Activated CD4-positive, alpha-beta memory T cell treated with anti-CD3 and anti-CD28 coated beads for 36 hours (primary cell): ENCODE measurements at places on chromosomes 4 and X. TPM values are rescaled to one million over a fixed set of nuclear protein-coding genes. Genes with fewer than 3 reads are reported as not detected.

Gene APEX2
- 32.7 TPM for total RNA-seq

Gene SLC38A5
- 70.7 TPM for total RNA-seq

Gene PDCL2
- not detected for total RNA-seq

Gene L1CAM
- 1.3 TPM for total RNA-seq

Gene GRIPAP1
- 76.1 TPM for total RNA-seq

Gene SHROOM2
- total RNA-seq, result not detected

Gene IRS4
- total RNA-seq, result not detected

Gene C4orf54
- total RNA-seq, result not detected

Gene SLC49A3
- total RNA-seq, result not detected

- DNase-seq, result no peak
- no peak overlapping the region for H3K27ac ChIP-seq
- H3K4me3 ChIP-seq, result no peak overlapping the region
- H3K36me3 ChIP-seq, result peaks cover 18% of the 10 kb centered on the region
Observed at GRCh38 chr4:4721636-4722035, 137.8 kb upstream of the MSX1 start.

DNA sequence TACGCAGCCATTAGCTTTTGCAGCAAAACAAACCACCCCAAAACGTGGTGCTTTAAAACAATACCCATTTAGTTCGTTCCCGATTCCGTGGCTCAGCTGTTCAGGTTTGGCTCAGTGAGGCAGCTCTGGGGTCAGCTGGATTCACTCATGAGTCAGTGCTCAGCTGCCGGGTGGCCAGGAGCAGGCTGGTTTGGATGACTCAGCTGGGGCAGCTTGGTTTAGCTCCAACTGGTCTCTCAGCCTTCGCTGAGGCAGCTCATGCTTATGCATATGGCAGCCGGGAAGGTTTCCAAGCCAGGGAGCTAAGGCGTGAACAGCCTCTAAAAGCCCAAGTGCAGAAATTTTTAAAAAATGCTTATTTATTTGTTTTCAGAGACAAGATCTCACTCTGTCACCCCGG is 13.3 kb upstream of the CD99 start:
- H3K36me3 ChIP-seq, result peaks cover 8% of the 10 kb centered on the region
- H3K27ac ChIP-seq, result no peak overlapping the region
- H3K27me3 ChIP-seq, result no peaks in the 10 kb centered on the region
- H3K4me1 ChIP-seq, result no peaks in the 10 kb centered on the region

GRCh38 chr4:128286474-128287058 is 1.0 kb downstream of the PGRMC2 start:
- H3K4me1 ChIP-seq, result peaks cover 40% of the 10 kb centered on the region
- H3K36me3 ChIP-seq, result peaks cover 11% of the 10 kb centered on the region
- peak; percentile 26 for DNase-seq
- peak overlapping the region; percentile 88 for H3K27ac ChIP-seq
- H3K27me3 ChIP-seq, result no peaks in the 10 kb centered on the region

- DNase-seq, result no peak
- no peak overlapping the region for H3K27ac ChIP-seq
- no peak overlapping the region for H3K4me3 ChIP-seq
- peaks cover 74% of the 10 kb centered on the region for H3K27me3 ChIP-seq
Observed at GRCh38 chr4:185020863-185021761, 2.8 kb downstream of the HELT start.

- peaks cover 2% of the 10 kb centered on the region for H3K4me1 ChIP-seq
- H3K27ac ChIP-seq, result no peak overlapping the region
- no peak for DNase-seq
- H3K4me3 ChIP-seq, result no peak overlapping the region
- H3K36me3 ChIP-seq, result no peaks in the 10 kb centered on the region
Observed at GRCh38 chr4:183153190-183153916, 54.3 kb downstream of the WWC2 start.

DNA sequence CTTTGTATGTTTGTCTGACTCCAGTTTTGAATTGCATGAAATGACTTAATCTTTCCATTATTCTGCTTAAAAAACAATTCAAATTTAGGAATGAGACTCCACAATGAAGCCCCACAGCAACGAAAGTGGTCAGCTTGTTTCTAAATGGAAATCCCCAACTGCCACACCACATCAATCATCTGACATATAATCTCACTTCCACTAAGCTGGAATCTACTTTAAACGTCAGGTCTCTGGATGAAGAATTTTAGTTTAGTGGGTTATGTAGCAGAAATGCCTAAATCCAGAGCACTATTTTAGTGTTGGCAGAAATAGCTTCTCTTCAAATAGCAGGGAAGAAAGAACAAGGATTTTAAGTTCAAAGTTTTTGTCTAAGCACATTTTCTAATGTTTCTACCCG is 1.7 kb upstream of the BMP2K start:
- no peaks in the 10 kb centered on the region for H3K36me3 ChIP-seq
- no peaks in the 10 kb centered on the region for H3K27me3 ChIP-seq
- no peak overlapping the region for H3K27ac ChIP-seq
- DNase-seq, result no peak
- no peak overlapping the region for H3K4me3 ChIP-seq

- no peak for DNase-seq
- H3K27me3 ChIP-seq, result peaks cover 5% of the 10 kb centered on the region
- no peak overlapping the region for H3K4me3 ChIP-seq
- no peak overlapping the region for H3K27ac ChIP-seq
- H3K36me3 ChIP-seq, result no peaks in the 10 kb centered on the region
Observed at GRCh38 chr4:25563071-25563564, 92.5 kb upstream of the SLC34A2 start.

- H3K27ac ChIP-seq, result no peak overlapping the region
- DNase-seq, result no peak
- no peak overlapping the region for H3K4me3 ChIP-seq
- H3K27me3 ChIP-seq, result no peaks in the 10 kb centered on the region
Observed at GRCh38 chrX:124333862-124334261, 1.4 kb downstream of the TEX13D start.

DNA sequence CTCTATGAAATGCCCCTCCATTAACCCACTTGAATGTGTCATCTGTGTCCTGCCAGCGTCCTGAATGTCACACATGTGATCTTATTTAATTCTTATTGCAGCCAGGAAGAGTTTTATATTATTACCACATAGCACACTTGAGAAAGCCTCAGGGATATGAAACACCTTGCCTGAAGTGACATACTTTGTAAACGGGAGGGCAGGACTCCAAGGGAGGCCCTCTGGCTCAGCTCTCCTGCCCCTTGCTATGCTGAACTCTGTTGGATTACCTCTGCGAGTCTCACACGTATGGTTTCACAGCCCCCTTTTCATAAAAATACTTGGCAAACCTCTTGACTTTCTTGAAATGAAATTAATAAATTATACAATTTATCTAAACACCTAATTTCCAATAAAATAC is 11.1 kb upstream of the ZCCHC4 start:
- peaks cover 5% of the 10 kb centered on the region for H3K27me3 ChIP-seq
- H3K27ac ChIP-seq, result no peak overlapping the region
- H3K4me1 ChIP-seq, result peaks cover 2% of the 10 kb centered on the region

- no peak overlapping the region for H3K27ac ChIP-seq
- no peaks in the 10 kb centered on the region for H3K36me3 ChIP-seq
- no peaks in the 10 kb centered on the region for H3K4me1 ChIP-seq
- H3K4me3 ChIP-seq, result no peak overlapping the region
Observed at GRCh38 chr4:81304871-81305270, 89.8 kb upstream of the PRKG2 start.
